ENCODE measurements at places on chromosomes 12 and 14. TPM values are rescaled to one million over a fixed set of nuclear protein-coding genes. Genes with fewer than 3 reads are reported as not detected.

The ADCY6 gene
- total RNA-seq: 18.4 TPM

The OR4K17 gene
- not detected for total RNA-seq

The NR2C1 gene
- total RNA-seq: 30.4 TPM

The NGB gene
- total RNA-seq: not detected

The STON2 gene
- total RNA-seq: 0.93 TPM

The PPP1R1A gene
- total RNA-seq: 0.20 TPM

The ACRBP gene
- total RNA-seq: 0.45 TPM

The MYRFL gene
- total RNA-seq: not detected

The PLXNC1 gene
- 0.04 TPM for total RNA-seq

The ASIC1 gene
- total RNA-seq: 3.8 TPM

The ATP2A2 gene
- 301 TPM for total RNA-seq

The HOXC11 gene
- 0.55 TPM for total RNA-seq

The CCDC177 gene
- not detected for total RNA-seq

The SP7 gene
- not detected for total RNA-seq

The ACOT4 gene
- 1.9 TPM for total RNA-seq

The SLC38A2 gene
- 107 TPM for total RNA-seq

The EXOC3L4 gene
- 1.0 TPM for total RNA-seq

The GPD1 gene
- 0.07 TPM for total RNA-seq

The DPPA3 gene
- total RNA-seq: not detected

Measured in A549 treated with ZK216348 at 1 μM for 4 hours (cell line).